ENCODE measurements at places on chromosomes 6 and 20.

GRCh38 chr6:84346372-84346771 is 118.9 kb upstream of the CEP162 start:
- no peak for DNase-seq

DNA sequence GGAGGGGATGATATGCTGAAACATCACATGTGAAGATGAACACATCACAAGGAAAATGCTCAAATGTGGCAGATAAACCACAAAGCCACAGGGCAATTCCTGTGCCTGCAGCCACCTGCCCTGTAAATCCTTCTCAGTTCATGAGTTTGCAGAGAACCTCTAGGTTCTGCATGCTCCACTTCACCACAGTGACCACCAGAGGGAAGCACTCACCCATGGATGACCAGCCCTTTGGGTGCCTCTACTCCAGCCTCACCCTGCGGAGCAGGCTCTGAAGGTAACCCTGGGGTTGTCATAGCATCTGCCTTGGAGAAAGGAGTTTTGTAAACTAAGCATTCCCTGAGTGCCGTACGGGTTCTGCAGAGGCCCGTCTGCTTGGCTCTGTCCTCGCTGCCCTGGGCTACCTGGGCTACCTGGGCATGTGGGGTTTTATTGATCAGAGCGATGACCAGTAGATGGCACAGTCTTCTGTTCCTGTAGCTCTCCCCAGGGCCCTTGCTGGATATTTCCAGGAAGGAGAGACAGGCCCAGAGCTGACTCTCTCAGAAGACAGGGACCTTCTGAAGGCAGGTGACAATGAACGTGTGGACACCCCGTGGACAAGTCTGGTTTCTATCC is 31.7 kb upstream of the CST1 start:
- DNase-seq = peak; percentile 26

DNA sequence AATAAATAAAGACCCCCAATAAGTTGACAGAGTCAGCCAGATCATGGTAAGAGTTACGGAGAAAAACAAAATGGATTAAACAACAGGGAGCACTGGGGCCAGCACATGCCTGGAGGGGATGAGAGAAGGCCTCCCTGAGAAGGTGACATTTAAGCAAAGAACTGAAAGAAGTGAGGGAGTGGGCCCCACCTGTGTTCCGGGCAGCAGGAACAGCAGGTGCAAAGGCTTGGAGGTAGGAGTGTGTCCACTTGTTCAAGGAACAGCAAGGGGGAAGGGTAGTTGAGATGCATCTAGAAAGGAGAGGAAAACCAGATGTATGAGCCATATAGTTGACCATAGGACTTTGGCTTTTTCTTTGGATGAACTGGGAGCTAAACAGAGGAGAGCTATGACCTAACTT is 7.6 kb upstream of the PREX1 start:
- DNase-seq = no peak

- no peak for DNase-seq
Observed at GRCh38 chr6:14690120-14691056, 555.5 kb upstream of the JARID2 start.

GRCh38 chr6:79949233-79949632 is 1.9 kb upstream of the ELOVL4 start:
- DNase-seq = peak; percentile 44

DNA sequence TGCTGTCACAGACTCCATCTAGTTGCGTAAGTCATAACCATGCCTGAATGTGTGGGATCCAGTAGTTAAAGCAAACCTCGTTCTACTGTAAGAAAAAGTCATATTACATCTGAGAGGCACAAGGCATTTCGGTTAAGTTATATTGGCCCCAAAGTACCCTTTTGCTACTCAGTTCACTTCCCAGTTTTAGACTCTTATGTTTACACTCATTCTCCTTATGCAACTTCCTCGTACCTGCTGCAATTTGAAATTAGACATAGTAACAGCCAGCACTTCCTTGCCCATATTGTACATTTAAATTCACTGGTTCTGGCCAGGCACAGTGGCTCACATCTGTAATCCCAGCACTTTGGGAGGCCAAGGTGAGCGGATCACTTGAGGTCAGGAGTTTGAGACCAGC is 37.0 kb downstream of the PEX7 start:
- DNase-seq = no peak

GRCh38 chr6:81797591-81797990 is 45.1 kb upstream of the TENT5A start:
- no peak for DNase-seq

DNA sequence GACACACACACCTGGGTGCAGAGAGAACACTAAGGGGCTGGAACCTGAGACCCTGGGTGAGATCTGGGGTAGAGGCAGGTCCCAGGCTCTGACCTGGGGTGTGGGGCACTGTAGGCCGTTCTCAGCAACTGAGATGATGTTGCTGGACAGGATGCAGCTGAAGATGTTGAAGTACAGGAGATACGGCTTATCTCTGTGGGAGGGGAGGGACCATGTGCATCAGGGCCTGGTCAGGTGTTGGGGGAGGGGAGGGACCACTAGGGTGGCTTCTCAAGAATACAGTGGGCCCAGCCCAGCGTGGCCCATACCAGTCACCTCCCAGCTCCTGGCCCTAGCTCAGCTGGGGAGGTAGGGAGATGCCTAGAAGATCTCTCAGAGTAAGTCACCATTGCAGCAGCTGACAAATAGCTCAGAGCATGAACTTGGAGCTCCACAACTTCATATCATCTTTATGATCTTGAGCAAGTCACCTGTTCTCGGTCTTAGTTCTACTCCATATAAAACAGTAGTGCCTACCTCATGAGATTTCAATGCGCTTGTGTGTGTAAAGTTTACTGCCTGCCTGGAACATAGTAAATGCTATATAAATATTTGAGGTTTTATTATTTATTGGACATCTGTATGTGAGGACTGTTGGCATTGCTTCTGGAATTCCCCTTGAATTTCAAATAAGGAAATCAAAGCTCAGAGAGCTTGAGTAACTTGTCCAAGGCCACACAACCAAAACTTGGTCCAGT is 3.8 kb downstream of the SLC44A4 start:
- DNase-seq = no peak

DNA sequence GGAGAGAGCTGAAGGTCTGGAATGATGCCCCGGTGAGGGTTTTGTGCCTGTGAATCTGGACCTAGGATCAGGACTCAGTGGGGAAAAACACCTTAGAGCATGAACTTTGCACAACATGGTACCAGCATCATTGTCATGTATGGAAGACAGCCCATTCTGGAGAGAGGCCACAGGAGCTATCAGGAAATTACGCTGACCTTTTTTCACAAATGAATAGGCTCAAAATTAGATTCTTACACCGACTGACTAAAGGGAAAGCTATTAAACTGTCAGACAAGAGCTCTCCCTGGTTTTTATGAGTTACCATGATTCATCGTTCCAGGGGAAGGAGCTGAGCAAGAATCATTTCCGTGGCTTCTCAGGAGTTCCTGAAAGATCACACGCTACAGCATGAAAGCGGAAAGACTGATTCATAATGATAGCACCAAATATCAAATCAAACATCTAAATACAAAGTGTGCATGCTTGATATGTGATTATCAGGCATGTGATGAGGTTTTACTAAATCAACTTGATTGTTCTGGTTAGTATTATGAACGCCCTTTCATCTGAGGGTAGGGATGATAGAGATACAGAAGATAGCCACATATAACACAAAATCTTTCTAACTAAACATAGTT is 224.9 kb upstream of the SMLR1 start:
- DNase-seq = peak; percentile 99

DNA sequence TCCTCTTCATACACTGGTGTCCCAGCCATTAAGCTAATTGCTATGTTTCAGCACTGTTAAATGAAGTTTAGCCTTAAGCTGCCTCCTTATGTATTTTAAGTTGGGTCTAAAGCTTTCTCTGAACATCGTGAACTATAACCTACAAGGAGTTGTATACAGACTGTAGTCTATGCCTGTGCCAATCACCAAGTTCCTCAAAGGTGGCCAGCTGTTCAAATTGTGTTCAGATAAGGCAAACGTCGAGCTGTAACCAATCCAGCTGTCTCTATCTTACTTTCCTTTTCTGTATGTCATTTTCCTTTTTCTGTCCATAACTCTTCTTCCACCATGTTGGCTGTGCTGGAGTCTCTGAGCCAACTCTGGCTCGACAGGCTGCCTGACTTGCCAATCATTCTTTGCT is 199.6 kb downstream of the OGFRL1 start:
- DNase-seq = no peak

GRCh38 chr20:63536997-63537524 is at the start of gene PTK6:
Gene PTK6 (minus strand): TSS chr20:63537376. CDS start chr20:63537314, 62 bp downstream.
- no peak for DNase-seq

- no peak for DNase-seq
Observed at GRCh38 chr6:111556004-111556403, 49.7 kb downstream of the TRAF3IP2 start.

DNA sequence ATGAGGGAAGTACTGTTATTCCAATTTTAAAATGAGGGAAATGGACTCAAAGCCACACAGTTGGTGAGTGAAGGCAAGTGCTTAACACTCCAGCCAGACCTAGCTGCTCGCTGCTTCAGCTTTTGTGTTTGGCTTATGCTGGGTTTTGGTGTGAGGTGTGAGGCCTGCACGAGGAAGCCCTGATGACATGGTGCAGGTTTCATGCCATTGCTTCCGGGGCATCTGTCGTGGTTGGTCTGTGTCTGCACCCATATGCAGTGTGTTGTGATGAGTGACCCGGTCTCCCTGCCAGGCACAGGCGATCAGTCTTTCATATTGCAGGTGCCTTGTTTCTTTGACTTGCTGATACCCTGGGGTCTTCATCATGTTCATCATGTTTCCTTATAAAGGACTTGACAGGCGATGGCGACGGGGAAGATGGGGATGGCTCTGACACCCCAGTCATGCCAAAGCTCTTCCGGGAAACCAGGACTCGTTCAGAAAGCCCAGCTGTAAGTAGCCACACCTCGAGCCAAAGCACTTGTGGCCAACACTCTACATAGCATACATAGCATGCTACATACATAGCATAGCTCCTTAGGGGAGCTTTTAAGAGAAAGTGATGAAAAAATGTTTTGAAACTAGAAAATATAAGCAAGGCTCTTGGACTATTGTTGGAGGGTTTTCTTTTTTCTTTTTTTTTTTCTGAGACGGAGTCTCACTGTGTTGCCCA is 22.3 kb downstream of the DNMT3B start:
- no peak for DNase-seq

DNA sequence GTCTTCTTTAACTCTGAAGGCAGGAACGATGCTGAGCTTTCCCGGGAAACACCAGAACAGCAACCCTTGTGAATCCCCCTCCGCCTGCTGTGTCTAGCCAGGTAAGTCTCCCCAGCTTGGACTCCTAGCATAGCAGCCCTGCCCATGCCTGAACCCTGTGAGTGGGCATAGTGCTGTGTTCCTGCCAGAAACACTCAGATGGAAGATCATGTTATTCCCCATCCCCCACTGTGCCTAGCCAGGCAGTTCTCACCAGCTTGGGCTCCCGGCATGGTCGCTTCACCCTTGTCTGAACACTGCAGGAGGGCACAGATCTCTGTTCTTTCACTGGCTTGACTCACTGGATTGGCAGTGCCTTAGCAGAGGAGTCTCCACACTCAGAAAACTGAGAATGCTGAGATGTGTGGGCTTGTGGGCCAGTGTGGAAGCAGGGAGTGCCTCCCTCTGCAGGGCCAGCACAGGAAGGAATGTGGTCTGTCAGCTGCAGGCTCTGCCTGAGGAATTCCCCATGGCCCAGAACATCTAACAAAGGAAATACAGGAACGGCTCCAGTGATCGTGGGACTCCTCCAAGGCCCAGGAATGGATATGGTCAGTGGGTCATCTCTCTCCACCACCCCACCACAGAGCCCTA is 440.1 kb upstream of the ADGRB3 start:
- DNase-seq = peak; percentile 17

GRCh38 chr6:29487131-29487530 is 625 bp downstream of the MAS1L start:
- DNase-seq = no peak

- no peak for DNase-seq
Observed at GRCh38 chr6:90233994-90234393, 62.6 kb downstream of the BACH2 start.

- peak; percentile 31 for DNase-seq
Observed at GRCh38 chr20:23255716-23256385, 94.7 kb upstream of the NXT1 start.

DNA sequence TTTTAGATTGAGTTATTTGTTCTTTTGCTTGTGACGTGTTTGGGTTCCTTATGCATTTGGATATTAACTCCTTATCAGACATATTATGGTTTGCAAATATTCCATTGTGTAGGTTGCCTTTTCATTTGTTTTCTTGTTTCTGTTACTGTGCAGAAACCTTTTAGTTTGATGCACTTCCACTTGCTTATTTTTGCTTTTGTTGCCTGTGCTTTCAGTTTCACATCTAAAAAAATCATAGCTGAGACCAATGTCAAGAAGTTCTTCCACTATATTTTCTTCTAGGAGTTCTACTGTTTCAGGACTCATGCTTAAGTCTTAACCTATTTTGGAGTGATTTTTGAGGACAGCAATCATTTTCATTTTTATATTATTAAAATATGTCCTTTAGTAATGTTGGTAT is 113.5 kb downstream of the EPM2A start:
- no peak for DNase-seq

DNA sequence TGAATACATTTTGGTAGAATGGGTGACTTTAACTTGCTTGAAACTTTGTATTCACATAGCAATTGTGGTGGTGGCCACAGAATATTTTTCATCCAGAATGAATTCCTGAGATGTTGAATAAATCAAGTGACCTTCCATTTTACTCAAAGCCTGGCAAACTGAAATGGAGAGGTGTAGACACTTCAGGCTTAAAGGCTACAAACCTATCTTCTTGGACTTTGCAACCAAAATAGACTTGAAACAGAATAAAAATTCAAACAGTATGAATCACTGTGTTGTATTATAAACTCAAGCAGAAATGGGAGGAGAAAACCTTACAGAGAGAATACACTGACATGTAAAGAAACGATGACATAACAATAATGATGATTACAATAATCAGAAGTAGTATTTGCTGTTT is 371.6 kb downstream of the BCKDHB start:
- no peak for DNase-seq

- DNase-seq = no peak
Observed at GRCh38 chr20:17871886-17872285, 96.7 kb downstream of the SNX5 start.

- DNase-seq = no peak
Observed at GRCh38 chr6:3014675-3015066, 15.0 kb downstream of the NQO2 start.

DNA sequence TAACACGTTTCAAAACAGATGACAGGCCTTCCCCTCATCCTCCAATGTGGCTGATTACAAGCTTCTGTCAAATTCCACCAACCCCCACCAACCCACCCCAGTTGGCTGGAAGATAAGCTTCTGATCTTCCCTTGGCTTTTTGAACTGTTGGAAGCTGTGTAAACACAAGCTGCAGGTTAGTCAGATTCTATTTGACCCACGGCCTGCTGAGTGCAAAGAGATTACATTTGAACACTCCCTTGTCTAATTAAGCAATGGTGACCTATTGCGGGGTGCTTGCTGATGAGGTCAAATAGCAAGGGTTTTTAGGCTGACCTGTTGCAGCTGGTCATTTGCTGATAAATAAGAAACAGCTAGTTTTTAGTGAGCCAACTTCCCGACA is 379.7 kb downstream of the BMP2 start:
- no peak for DNase-seq

GRCh38 chr6:112478036-112478435 is 130.9 kb downstream of the RFPL4B start:
- no peak for DNase-seq

- no peak for DNase-seq
Observed at GRCh38 chr6:149331043-149331807, 13.7 kb downstream of the TAB2 start.

GRCh38 chr6:89372506-89372901 is 20.0 kb upstream of the UBE2J1 start:
- DNase-seq = no peak

GRCh38 chr6:70390067-70390466 is 23.2 kb upstream of the FAM135A start:
- DNase-seq = no peak

GRCh38 chr6:138594758-138595140 is 95.5 kb upstream of the NHSL1 start:
- no peak for DNase-seq

All from HT1080 (cell line).